NCI-H2081 treated with DMSO at 0.1 percent for 48 hours (cell line): ENCODE measurements at places on chromosomes 5 and 9.

- no peak for DNase-seq
These were observed 29.0 kb upstream of the HMCN2 start for GRCh38 chr9:130236436-130236985.

GRCh38 chr9:111372297-111372696 is 42.3 kb upstream of the OR2K2 start:
- DNase-seq = no peak

DNA sequence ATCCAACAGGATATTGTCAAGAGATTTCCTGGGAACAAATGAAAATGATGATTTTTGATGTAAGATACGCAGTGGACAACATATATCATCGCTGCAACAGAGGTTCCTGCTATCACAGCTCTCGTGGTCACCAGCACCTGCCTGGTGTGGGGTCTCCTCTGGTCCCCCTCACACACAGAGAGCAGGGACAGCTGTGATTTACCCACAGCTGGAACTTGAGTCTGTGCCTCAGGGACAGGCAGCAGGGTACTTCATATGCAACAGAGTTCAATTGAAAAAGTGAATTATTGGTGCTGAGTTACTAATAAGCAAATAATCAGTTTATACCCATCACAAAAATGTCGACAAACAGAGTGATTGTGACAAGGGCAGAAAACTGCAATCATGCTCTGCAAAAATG is 93.4 kb downstream of the LMX1B start:
- DNase-seq = no peak

GRCh38 chr5:149466457-149466972 is 84.7 kb downstream of the CSNK1A1 start:
- no peak for DNase-seq

DNA sequence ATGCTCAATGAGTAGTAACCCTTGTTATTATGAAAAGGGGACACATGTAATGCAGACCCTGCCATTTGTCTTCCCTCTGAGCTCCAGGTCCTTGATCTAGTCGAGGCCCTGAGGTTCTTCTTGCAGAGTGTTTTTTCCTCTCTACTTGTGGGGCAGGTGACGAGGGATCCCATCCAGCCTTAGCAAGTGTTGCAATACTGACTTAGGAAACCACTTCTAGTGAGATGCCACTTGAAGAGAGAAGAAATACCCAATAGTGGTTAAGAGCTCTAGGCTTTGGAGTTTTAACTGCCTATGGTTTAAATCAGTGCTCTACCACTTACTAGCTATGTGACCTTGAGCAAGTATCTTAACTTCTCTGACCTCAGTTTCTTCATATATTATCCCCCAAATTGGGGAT is 10.2 kb downstream of the PPARGC1B start:
- no peak for DNase-seq

DNA sequence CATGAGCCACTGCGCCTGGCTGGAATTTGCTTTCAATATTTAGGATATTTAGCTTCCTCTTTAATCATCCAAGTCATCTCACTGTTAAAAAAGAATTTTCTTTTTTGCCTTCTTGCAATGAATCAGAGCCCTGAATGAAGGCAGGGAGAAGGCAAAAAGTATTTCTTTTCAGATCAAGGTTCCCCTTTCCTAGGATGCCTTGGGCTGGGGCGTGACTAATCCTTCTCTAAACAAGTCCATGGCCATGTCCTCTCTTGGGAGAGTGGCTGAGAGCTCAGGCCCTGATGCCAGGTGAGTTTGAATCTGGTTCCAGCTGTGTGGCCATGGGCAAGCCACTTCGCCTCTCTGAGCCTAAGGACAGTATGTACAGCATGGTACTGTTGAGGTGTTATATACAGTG is 84.8 kb upstream of the NEURL1B start:
- DNase-seq = no peak

DNA sequence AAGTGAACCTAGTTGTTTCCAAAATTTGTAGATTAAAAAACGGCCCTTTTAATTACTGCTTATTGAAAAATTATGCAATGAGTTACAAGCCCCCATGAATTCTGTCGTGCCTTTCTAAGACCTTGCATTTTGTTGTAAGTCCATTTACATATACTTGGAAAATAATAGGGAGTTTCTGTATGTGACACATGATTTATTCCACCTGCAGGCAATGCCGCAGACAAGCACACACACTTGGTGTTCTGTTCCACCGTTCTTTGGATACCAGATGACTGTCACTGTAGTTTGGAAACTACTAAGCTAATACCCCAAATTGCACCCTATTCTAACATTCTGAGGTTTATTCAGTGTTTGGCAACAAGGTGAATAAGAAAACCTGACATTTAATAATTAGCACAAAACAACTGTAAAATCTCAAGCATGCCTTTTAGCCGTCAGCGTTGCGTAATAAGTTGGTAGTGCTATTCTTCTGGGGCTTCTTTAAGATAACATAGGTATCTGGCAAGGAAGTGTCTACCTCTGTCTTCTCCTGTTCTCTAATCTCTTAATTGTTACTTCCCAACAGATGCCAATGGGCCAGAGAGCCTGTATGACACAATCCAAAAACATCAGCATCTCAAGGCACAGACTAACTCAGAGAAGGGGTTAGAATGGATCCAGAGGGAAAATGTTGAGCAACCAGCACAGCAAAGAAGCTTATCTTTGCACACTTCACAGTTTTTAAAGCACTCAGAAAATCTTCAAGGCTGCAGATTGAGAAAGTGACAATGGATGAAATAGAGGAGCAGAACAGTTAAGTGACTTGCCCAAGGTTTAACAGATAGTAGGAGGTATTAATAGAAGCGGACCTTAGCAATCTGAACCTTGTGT is 48.2 kb upstream of the DPYSL3 start:
- no peak for DNase-seq
